ENCODE measurements at places on chromosomes 16 and 17.
A peak's percentile ranks its signal among the peaks of the same experiment; 100 is the strongest.

- DNase-seq: peak; percentile 72
Observed at GRCh38 chr17:42744283-42744805, 496 bp downstream of the EZH1 start.

GRCh38 chr17:50806141-50806643 is 29.2 kb upstream of the WFIKKN2 start:
- no peak for DNase-seq

DNA sequence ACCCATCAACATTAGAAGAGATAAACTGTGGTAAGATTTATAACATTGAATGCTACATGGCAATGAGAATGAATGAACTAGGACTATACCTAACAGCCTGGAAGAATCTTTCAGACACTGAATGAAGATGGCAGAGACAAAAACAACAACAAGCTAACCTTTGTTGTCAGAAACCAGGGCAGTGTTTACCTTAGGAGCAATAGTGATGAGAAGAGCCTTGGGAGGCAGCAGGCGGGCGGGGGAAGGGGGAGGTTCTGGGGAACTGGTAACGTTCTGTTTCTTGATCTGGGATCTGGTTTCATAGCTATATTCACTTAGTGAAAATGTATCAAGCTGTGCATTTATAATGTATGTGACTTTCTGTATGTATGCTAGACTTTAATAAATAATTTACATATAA is 139.0 kb upstream of the TNRC6C start:
- no peak for DNase-seq

DNA sequence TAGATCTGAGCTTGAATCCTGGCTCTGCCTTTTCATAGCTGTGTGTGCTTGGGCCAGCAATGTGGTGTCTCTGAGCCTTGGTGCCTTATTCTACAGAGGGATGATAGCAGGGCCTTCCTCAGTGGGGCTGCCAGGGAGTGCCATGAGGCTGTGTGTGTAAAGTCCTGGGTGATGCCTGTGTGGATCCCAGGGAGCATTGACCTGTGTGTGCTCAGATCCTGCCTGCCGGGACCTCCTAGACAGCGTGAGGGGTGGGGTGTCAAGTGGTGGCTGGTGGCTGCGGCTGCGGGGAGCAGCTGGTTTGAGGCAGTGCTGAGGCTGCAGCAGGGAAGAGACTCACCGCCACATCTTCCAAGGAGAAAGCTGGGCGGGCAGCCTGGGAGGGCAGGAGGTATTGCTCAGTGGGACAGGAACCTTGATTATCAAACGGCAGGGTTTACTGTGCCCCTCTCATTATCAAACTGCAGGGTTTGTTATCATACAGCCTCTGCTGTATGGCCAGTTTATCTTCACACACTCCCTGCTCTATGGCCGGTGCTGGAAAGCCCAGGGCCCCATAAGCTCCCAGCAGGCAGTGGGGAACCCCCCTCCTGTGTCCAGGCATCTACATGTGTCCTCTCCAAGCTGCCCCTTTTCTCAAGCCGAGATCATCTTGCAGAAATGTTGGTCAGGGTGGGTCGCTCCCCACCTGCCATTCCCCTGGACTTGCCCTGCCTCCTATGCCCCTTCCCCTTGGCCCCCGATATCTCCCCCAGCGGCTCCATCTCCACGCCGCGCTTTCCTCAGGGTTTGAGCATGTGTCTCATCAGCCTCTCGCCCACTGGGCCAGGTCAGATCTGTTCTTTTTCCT is 3.1 kb upstream of the ADCY7 start:
- no peak for DNase-seq

DNA sequence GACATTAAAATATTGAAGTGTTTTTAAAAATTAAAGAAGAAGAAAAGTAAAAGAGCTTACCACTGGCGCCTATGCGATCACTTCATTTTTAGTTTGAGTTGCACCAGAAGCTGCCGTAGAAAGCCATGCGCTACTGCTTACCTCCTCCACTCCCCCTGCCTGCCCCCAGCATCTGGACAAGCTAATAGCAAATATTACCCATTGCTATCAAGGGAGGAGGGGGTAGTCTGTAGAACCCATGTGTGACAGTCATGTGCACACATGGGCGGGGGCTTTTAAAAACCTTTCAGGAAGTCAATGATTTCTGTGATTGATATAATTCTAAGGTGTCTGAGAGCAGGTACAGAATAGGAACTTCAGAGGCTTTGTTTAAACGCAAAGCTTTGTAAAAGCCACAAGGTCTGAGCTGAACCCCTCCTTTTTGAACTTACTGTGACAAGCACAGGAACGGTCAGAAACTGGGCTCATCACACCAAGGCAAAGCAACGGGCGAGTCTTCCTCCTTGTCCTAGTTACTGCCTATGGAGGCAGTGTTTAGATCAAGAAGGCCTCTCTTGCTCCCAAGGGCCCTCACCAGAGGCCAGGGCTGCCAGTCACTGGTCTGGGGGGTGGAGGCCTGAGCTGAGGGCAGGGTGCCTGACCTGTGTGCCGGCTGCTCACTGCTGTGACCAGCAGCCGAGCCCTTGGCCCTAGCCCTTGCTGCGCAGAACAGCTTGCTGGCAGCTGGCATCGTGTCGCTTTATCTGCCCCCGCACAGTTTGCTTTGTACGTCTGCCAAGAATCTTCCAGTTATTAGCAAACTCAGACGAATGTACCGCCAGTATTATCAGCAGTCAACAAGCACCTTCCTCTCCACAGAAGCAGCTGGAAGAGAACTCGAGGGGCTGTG is 15.0 kb downstream of the GINS2 start:
- no peak for DNase-seq

GRCh38 chr17:10171581-10171981 is 26.8 kb downstream of the GAS7 start:
- DNase-seq: no peak

DNA sequence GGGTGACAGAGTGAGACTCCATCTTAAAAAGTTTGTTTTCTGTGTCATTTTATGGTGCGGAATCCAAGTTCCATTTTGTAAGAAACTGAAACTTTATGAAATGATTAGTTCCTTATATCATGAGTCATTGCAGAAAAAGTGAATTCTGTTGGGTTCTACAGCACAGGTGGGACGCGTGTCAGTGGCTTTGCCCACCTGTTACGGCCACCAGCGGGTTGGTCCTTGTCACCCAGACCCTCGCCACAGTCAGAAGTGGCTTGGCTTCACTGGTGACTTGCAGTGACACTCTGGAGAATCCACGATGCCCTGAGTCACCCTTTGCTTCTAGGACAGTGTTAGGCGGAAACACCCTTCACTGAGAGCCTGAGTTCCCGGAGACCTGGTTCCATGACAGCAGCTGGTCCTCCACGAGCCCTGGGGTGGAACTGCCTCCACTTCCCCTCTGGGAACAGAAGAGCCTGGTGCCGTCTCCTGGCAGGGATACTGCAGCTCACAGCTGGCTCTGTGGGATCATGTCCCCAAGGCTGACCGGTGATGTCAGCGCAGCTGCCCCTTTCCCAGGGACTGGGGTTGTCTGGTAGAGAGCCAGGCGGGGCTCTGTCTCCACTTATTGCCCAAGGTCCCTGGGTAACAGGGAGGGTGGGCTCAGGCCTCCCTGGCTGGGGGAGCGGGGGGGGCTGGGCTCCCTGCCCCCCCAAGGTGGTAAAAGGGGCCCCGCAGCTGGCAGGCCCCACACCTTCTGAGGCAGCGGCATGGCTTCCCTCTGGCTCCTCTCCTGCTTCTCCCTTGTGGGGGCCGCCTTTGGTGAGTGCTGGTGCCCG is at the start of gene CTRB1:
Gene CTRB1 (plus strand): TSS at position 733 of the 821 bp plus-strand sequence. CDS start 20 bp downstream, at position 753.
- no peak for DNase-seq

DNA sequence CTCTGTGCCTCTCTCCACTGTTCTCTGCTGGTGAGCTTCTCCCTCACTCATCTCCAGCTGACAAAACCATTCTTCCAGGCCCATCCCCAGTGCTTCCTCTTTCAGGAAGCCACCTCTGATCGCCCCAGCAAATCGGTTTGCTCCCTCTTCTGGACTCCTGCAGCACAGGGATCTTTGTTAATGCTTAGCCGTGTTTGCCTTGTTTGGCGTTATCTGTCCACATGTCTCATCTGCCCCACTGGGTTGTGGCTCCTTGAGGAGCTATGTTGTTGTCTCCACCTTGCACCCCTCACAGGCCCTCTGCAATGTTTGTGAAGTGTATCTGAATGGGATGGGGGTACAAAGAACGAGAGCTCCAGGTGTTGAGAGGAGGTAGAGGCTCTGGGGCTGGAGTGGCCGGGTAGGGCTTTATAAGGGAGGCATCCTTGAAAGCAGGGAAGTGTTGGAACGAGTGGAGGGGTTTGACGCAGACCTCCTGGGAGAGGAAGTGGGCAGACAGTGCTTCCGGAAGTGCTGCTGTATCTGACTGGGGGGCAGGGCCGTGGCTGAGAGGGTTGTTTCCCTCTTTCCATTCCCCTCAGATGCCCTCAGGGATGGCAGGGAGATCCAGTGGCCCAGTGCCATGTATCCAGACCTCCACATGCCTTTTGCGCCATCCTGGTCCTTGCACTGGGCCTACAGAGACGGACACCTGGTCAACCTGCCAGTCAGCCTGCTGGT is 27.8 kb downstream of the CASKIN2 start:
- DNase-seq: peak; percentile 38

DNA sequence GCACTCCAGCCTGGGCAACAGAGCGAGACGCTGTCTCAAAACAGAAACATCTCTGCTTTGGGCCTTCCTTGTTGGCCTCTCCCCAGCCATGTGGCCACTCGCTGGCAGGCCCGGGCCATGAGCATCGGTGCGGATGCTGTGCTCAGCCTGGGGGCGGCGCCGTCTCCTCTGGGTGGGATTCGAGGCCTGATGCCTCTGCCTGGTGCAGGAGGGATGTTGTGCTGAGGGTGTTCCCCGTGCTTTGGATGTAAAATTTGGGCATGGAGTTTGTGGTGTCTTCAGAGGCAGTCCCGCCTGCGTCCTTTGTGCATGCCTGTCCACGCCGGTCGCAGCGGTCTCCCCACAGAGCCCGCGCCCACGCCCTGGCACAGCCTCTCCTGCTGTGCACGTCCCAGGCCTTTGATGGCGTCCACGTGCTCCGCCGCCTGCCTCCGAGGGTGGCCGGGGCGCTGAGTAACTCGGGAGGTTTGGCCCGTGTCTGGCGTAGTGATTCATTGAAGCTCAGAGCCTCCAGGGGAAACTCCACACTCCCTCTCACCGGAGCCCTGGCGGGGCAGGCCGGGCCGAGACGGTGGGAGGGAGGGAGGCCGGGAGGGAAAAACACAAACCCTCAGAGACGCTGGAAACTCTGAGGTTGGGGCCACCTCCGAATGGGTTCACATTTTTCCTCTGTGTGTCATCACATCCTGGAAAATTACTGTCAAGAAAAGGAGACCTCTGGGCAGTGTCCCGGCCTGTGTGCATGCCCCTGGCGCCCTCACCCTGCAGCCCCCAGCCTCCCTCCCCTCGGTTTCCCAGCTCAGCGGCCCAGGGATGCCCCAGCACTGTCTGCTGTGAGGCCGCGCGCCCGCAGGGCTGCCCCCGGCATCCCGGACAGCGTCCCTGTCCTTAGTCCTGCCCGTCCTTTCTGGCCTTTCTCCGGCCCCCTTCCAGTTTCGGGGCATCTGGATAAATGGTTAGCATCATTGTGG is 19.0 kb downstream of the CENPX start:
- DNase-seq: no peak

DNA sequence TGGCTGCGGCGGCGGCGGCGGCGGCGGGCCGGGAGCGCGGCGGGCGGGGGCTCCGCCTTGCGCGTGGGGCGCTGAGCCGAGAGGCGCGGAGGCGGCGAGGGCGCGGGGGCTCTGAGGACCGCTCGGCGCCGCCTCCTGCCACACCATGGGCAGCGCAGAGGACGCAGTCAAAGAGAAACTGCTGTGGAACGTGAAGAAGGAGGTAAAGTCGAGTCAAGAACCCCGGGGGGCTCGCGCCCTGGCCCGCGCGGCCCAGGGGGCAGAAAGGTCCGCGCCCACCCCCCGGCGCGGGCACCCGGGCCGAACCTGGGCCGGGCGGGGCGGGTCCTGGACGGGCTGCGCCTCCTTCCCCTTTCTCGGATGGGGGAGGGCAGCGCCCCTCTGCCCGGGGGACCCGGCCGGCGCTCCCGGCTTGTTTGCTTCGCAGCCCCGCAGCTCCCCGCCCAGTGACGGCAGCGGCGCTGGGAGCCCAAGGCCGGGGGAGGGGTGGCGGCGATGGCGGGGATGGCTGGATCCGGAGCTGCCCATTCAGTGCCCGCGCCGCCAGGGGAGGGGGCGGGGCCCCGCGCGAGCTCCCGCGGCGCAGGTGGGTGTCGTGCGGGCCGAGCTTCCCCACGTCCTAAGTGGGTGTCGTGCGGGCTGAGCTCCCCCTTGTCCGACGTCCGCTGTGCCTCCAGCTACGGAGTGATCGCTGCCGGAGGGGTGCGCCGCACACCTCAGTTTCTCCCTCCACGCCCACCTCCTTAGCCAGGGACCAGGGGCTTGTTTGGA is 428 bp downstream of the SGSM2 start:
- peak; percentile 52 for DNase-seq

DNA sequence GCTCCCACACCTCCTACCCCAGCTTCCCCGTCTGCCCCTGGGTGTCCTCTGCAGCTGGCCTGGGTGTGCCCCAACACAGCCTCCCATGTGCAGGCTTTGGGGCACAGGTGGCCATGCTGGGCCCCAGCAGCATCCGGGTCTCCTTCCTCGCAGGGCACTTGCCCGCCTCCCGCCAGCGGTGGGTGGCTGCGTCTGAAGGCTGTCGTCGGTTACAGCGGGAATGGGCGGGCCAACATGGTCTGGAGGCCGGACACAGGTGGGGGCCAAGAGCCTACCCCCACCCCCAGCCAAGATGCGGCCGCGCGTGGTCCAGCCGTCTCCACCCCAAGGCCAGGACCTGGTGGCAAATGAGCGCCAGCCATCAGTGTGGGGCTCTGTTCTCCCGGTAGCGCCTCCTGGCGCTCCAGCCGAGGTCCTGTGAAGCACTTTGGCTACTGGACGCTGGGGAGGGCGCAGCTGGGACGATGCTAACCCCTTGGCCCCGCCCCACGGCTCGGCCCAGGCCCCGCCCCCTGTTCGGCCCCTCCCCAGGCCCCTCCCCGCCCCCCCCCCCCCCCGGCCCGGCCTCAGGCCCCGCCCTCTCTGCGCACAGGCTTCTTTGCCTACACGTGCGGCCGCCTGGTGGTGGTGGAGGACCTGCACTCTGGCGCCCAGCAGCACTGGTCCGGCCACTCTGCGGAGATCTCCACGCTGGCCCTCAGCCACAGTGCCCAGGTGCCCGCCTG is 7.3 kb upstream of the RHOT2 start:
- peak; percentile 61 for DNase-seq

- no peak for DNase-seq
Observed at GRCh38 chr17:60656499-60656898, 21.2 kb upstream of the BCAS3 start.

GRCh38 chr17:16215273-16215964 is at the start of gene NCOR1:
NCOR1 (minus strand) TSS chr17:16215534; CDS start chr17:16194569, 20,965 bp downstream.
- peak; percentile 88 for DNase-seq

- DNase-seq: peak; percentile 26
Observed at GRCh38 chr17:29722411-29723198, 99.9 kb upstream of the CORO6 start.

GRCh38 chr16:23784811-23785447 is 30.1 kb downstream of the CHP2 start:
- no peak for DNase-seq

DNA sequence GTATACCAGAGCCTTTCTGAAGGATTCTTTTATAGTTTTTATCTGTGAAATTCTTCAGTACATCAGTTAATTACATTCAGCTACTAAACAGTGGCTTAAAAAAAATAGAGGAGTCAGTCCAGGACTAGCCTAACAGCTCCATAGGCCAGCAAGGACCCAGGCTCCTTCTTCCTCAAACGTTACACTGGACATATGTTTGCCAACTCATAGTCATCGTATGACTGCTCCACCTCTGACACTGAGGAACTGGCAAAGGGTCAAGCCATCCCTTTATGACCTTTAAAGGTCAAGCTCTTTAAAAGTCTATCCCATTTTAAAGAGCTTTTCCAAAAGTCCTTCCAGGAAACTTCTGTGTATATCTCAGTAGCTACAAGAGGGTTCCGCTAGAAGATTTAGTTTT is 36.6 kb downstream of the PHLPP2 start:
- no peak for DNase-seq

- no peak for DNase-seq
Observed at GRCh38 chr17:60103957-60104356, 25.2 kb upstream of the HEATR6 start.

Data from activated CD8-positive, alpha-beta memory T cell treated with anti-CD3 and anti-CD28 coated beads, Interleukin-2, amount 50 U/mL, for 4 hours (primary cell).